ENCODE measurements at places on chromosomes 5 and 9.

DNA sequence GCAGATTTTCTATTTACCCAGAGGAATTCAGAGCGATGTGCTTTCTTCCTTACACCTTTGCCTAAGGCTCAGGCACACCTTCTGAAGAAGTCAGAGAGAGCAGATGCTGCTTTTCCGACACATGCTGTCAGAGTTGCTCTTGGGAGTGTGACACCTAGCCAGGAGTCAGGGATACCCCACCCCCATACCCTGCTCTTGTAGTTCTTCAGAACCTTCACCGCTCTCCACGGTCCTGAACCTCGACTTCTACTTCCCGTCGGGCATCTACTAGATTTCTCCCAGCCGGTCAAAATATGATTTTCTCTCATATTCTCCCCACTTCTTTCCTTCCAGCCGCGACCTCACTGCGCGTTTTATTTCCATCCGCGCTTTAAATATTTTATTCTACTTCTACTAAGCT, 1.7 kb downstream of the GRIN3A start:
- no peak for DNase-seq

- no peak for DNase-seq
These were observed 23.8 kb downstream of the DAB2 start for GRCh38 chr5:39400713-39401578.

DNA sequence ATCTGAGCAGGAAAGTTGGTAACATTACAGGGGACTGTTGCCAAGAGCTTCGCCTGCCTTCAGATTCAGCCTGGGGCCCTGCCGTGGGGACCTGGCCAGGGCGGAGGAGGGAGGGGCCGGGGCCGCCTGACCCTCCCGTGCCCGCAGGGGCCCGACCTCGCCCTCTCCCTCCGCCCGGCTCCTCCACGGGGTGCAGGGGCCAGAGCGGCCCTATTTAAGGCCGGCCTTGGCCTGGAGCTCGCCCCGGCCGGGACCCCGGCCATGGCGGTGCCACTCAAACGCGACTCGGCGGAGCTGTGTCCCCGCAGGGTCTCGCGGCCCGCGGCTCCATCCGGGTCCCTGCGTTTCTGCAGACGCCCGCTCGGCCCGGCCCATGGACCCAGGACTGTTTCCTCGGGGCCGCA, 757 bp downstream of the TMEM250 start:
- DNase-seq = peak; percentile 71

GRCh38 chr9:122797316-122798063, 2.4 kb upstream of the OR1K1 start:
- no peak for DNase-seq

GRCh38 chr5:25540628-25541027, 895.9 kb upstream of the CDH10 start:
- no peak for DNase-seq

DNA sequence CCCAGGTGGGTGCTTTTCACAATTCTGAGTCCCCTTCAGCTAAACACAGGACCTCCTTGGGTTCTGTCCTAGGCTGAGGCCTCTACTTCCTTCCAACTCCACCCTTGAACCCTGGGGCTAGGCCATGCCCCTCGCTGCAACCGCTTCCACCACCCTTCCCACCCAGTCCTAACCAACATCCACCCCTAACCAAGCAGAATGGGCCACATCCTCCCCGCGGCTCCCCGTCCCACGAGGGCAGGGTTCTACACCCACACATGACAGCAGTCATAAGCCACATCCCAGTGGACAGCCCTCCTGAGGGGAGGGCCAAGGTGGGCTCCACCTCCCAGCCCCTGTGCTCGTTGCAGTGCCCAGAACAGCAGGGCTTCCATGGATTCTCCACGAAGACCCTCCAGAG, 65.8 kb downstream of the SHB start:
- DNase-seq = no peak

GRCh38 chr5:112757468-112758208, 20.0 kb downstream of the APC start:
- DNase-seq = no peak

DNA sequence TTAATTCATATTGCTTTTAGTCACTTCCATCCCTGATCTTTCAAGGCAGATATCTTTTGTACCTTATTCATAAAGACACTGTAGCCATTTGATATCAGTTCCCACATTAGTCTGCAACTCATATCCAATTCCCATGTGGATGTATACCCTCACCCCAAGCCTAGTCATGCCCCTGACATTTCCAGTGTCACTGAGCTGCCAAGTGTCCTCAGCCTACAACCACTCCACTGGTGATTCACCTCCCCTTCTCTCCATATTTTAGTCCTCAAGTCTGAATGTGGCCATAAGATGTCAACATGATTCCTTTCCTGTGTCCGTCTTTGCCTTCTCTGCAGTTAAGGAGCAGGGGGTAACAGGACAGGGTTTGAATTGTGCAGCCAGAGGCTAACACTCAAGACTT, 346.9 kb downstream of the RAB3C start:
- no peak for DNase-seq

GRCh38 chr5:88860501-88860900, 22.5 kb downstream of the MEF2C start:
- DNase-seq = no peak

DNA sequence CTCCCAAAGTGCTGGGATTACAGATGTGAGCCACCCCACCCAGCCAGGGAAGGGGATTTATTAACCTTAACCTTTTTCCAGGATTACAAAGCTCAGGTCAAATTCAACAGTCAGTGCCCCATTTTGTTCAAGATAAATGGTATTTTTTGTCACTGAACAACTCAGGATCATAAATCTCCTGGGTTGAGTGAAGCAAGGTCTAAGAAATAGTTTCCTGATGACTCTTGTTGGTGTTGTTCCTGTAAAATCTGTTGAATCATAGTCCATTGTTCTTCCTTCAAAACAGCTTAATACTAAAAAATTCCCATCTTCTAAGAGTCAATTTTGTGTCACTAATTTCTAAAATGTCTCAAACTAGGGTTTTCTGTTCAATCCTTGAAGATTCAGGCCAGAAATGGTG, 33.9 kb upstream of the JMY start:
- DNase-seq = no peak

DNA sequence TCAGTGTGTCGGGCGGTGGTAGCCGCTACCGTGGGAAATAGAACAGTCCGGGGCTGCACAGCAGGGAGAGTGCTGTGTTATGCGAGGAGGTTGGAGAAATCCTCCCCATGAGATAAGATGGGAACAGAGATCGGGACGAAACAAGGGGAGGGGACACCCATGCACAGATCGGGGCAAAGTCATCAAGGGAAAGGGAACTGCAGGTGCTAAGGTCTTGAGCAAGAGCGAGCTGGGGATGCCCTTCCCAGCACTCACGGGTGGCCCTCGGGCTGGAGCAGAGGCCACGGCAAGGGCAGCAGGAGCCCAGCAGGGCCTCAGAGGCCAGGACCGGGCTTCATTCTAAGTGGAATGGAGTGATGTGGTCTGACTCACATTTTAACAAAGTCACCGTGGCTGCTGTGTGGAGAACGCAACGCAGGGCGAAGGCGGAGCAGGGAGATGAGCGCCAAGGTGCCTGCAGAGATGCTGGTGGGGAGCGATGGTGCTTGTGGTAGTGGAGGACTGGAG, 7.7 kb downstream of the IL13 start:
- DNase-seq = no peak

DNA sequence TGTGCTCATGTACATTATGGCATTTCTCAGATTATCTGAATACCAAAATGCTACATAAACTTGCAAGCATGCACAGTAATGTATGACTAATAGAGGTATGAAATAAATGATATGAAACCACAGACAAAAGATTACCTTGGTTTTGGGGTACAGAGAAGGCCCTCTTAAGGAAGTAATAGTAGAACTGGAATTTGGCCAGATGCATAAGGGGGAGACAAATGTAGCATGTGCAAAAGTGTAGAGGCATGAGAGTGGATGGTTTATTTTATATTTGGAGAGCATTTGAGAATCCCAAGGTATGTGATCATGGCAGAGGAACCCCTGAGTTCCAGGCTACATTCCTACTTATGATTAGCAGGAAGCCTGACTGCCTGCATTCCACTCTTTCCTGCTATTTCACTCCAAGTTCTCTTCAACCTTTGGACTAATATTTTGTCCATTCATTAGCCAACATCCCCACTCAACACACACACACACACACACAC, 74.2 kb downstream of the MAMDC2 start:
- DNase-seq = no peak

- DNase-seq = no peak
These were observed 16.6 kb upstream of the HEMGN start for GRCh38 chr9:97954550-97954989.

GRCh38 chr9:127336506-127337352, 60.2 kb upstream of the SLC2A8 start:
- DNase-seq = no peak

GRCh38 chr9:36268007-36268427, 9.8 kb upstream of the GNE start:
- no peak for DNase-seq

GRCh38 chr5:645421-645820, 33.3 kb downstream of the CEP72 start:
- DNase-seq = peak; percentile 37

DNA sequence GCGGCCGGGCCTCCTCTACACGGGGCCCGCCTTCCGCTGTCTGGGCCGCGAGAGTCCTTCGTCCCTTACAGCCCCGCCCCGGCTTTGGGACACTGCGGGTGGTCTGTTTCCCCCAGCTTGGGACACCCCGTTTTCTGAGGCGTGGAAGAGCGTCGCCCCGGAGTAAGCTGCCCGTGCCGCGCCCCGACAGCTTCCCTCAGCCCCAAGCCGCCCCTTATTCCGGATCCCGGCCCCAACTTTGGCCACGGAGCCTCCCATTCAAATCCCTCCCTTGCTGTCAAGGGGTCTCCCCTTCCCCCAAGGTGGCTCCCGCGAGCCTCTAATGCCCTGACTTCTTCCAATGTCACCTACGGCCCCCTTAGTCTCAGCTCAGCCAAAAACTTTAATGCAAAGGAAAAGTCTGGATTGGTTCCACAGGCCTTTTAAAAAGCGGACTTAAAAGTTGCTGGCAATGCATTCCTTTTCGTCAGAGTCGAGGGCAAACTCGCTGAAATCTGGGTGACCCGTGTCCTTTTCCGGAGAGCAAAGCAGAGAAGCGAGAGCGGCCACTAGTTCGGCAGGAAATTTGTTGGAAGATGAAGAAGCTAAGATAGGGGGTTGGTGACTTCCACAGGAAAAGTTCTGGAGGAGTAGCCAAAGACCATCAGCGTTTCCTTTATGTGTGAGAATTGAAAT, 19.8 kb downstream of the EXOSC2 start:
- DNase-seq = no peak

- peak; percentile 47 for DNase-seq
These were observed 13.1 kb downstream of the PSD2 start for GRCh38 chr5:139808481-139809330.

GRCh38 chr9:84261070-84261746, 79.3 kb downstream of the SLC28A3 start:
- peak; percentile 87 for DNase-seq

DNA sequence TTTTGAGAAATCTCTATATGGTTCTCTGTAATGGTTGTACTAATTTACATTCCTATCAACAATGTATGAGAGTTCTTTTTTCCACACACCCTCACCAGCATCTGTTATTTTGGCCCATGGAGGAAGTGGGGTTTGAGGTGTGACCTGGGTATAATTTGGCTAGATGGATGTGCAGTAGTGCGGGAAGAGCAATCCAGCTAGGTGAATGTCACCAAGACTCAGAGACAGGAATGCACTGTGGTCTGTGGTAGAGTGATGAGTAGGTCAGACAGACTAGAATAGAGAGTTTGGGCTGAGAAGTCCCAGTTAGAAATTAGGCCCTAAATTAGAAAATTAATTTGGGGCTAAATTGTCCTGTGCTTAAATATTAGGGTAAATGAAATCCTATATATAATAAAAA, 32.8 kb upstream of the PIP5K1B start:
- no peak for DNase-seq

GRCh38 chr5:43416803-43417394, 4.7 kb upstream of the CCL28 start:
- DNase-seq = no peak

- DNase-seq = no peak
These were observed 513.6 kb upstream of the C9orf72 start for GRCh38 chr9:28086881-28087280.

All from lower lobe of right lung (tissue), 2 donors.